ENCODE measurements at places on chromosomes 6 and 20.

- no peak for DNase-seq
Observed at GRCh38 chr20:62804021-62804626, 511 bp upstream of the OGFR start.

DNA sequence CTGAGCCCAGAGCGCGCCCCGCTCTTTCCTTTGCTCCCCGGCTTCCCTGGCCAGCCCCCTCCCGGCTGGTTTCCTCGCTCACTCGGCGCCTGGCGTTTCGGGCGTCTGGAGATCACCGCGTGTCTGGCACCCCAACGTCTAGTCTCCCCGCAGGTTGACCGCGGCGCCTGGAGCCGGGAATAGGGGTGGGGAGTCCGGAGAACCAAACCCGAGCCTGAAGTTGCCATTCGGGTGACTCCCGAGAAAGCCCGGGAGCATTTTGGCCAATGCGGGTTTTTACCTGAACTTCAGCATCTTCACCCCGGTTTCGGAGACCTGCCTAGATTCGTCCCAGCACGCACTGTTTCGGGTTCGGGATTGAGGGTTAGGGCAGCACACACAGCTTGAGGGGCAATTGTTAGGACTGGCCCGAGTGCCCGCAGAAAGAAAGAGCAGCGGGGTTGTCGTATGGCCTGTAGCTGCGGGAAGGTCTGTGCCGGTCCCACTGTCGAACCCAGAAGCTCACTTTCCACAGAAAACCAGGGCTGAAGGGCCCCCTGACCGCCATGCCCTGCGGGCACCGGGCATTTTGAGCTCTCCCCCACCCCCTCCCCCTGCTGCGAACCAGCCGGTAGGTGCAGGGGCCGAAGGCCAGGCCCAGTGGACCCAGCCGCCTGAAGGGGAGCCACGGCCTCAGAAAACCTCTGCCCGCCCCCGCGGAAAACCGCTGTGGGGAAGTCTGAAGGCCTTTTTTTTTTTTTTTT, 2.1 kb downstream of the FOXP4 start:
- DNase-seq, result peak; percentile 33

DNA sequence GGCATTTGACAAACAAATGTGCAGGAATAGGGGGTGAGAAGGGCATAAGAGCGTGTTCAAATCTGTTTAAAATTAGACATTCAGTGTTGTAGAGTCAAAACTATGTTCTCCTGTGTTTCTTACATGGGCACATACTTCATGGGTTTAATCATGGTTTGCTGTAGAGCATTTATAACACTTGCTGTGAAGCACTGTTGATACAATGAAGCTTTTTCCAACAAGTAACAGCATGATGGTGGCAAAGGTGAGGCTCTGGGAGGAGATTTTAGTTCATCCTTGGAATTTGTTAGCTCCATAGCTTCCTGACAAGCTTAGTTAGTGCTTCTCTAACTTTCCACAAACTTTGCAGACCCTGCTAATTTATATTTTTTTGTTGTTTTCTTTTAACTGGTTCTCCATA, 900.7 kb downstream of the TFAP2A start:
- no peak for DNase-seq

GRCh38 chr6:136323431-136324112, 33.9 kb upstream of the BCLAF1 start:
- no peak for DNase-seq

GRCh38 chr6:44285552-44286284, 15.5 kb downstream of the TMEM151B start:
- no peak for DNase-seq

- no peak for DNase-seq
Observed at GRCh38 chr6:167550941-167551627, 226.2 kb downstream of the TTLL2 start.

GRCh38 chr20:32115211-32115767, 5.8 kb downstream of the TM9SF4 start:
- DNase-seq, result no peak

GRCh38 chr6:142929751-142930358, 15.1 kb downstream of the HIVEP2 start:
- no peak for DNase-seq

DNA sequence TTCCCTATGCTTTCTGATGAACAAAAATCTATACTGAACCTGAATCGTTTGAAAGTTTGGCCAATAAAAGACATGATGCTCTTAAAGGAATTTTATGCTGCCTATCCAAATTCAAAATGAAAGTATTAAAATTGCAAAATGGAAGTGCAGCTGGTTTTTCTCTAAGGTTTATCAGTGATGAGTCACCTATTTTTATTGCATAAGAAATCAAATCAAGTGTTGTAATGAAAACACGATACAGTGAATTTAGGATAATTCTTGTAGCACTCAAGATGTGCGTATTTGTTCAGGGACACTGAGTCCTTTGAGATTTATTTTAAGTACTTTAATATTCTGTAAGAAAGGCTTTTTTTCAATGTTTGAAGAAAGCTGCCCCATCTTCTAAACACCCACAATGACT, 409.5 kb downstream of the ADGRB3 start:
- no peak for DNase-seq

GRCh38 chr6:85865420-85866369, 223.0 kb upstream of the SYNCRIP start:
- DNase-seq, result no peak

GRCh38 chr20:54204481-54204880, 3.4 kb upstream of the PFDN4 start:
- DNase-seq, result no peak

- DNase-seq, result no peak
Observed at GRCh38 chr6:80541181-80541580, 434.7 kb downstream of the BCKDHB start.

DNA sequence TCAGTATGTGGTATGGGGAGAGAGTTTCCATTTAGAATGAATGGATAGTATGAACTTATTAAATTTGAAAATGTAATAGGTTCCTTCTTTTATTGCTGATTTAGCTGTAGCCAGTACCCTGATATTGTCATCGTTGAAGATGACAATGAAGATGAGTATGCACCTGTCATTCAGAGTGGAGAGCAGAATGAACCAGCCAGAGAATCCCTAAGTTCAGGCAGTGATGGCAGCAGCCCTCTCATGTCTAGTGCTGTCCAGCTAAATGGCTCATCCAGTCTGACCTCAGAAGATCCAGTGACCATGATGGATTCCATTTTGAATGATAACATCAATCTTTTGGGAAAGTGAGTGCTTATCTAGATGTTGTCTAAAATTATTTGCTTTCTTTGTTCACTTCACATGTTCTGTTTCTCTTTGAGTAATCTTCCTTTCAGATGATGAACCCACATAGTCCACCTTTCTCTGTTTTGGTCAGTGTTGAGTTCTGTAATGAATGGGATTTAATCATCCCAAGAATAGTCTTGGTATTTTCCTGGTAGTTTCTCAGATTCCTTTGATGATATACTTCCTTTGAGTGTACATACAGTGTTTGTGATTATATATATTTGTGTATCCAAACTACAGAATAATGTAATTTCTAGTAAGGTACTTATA, 23.3 kb downstream of the HSF2 start:
- DNase-seq, result no peak

- DNase-seq, result no peak
Observed at GRCh38 chr6:156905801-156906200, 128.6 kb downstream of the ARID1B start.

DNA sequence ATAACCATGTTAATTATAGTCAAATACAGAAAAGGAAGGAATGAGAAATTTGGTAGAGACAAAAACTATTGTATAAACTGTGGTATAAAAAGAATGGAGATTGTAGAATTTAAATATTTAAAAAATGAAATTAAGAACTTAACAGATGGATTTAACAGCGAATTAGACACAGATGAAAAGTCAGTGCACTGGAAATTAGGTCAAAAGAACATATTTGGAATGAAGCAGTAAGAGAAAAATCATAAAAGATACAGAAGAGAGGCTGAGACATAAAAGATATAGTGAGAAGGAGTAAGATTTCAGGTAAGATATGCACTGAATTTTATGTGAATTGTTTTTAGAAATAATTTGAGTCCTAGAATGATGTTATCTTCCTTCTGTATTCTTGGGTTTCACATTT, 14.0 kb downstream of the TSPYL4 start:
- no peak for DNase-seq

DNA sequence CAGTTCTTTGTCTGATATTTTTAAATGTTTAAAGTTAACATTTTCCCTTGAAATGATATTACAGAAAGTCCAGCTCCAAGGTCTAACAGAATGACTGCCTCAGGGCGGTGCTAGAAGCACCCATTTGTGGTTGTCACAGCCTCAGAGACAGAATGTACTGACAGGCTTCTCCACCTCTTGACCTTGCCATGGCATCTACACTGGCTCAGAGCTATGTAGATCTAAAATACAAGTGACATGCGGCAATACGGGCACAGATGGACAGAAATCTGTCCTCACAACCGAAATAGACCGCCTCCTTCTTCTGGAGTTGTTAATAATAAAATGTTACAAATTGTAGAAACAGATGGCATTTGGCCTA, 167.2 kb upstream of the THEMIS start:
- DNase-seq, result no peak

GRCh38 chr6:169692516-169692915, 9.3 kb downstream of the WDR27 start:
- no peak for DNase-seq

GRCh38 chr6:24766680-24767462, 7.9 kb upstream of the GMNN start:
- DNase-seq, result no peak

Data from T-cell (primary cell).